ENCODE measurements at places on chromosomes 12 and 14. TPM values are rescaled to one million over a fixed set of nuclear protein-coding genes. Genes with fewer than 3 reads are reported as not detected.

GRCh38 chr14:61698206-61698980 is 3.1 kb downstream of the HIF1A start:
- DNase-seq, result no peak

GRCh38 chr12:79547044-79547734 is 143.6 kb downstream of the PAWR start:
- DNase-seq, result no peak

- no peak for DNase-seq
Measured at GRCh38 chr12:12282761-12283425, 16.0 kb upstream of the LRP6 start.

DNA sequence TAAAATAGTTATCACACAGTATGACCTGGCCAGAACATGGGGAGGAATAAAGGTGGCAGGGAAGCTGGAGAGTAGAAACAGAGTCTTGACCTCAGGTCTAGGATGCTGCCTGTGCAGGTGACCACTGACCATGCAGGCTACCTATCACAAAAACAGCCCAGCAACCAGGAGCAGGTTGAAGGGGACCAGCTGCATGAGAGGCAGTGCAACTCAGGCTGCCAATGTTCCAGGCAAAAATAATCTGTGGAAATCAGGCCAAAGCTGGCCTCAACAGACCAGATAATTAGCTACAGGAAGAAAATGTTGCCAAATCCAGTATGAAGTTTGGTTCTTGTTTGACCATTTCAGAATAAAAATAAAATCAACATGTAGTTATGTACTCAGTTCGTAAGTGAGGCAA is 72.6 kb downstream of the PDE6H start:
- no peak for DNase-seq

DNA sequence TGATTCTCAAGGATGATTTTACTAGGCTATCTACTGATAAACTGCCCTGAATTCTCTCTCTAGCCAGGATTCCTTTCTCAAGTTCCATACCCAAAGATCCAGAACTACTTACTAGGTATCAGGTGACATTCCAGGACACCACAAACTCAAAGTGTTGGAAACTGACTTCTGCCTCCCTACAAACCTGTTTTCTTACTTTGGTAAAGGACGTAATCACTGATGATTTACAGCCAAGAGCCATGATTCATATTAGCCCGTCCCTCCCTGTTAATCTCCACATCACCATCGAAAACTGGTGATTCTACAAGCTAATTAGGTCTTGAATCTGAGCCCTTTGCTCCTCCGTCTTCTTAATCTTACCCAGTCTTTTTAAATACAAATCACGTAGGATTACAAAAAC is 1.0 kb upstream of the ATG14 start:
- no peak for DNase-seq

DNA sequence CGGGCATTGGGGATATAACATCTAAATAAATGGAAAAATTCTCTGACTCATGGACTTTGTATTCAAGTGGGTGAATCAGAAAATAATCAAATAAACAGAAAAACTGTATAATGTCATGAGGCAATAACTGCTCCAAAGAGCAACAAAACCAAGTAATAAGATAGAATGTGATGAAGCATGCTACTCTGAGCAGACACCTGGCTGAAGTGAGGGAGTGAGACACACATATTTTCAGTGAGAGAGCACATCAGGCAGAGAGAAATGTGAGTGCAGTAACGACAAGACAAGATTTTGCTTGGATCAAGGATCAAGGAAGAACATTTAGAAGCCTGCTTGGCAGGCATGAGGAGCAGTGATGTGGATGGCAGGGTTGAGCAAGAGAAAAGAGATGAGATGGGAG is 75.8 kb upstream of the CCDC91 start:
- DNase-seq, result no peak

The MYF5 gene
- polyA plus RNA-seq, result not detected

The PFDN5 gene
- 642 TPM for polyA plus RNA-seq

The AQP5 gene
- 4.0 TPM for polyA plus RNA-seq

The CSRP2 gene
- polyA plus RNA-seq, result 87.9 TPM

Measured in right renal pelvis (tissue), 4 donors.